ENCODE measurements at places on chromosomes 3 and 15.

DNA sequence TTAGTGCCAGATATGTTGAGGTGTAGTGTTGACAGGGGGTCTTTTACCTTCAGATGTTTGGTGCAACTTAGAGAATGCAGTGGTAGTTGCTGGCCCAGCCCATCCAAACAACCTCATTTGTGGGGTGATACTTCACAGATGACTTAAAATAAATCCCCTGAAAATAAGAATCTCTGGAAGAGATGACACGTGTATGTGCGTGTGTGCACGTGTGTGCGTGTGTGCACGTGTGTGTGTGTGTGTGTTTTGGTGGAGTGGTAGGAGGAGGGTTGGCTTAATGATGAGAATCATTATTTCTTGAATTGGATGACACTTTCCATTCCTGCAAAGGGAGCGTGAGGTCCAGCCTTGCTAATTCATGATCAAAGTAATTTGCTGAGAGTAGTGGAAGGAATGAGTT lies 31.9 kb downstream of the SNRPN start:
- no peak for DNase-seq

GRCh38 chr15:71109130-71109529 lies 6.1 kb upstream of the THSD4 start:
- DNase-seq: no peak

DNA sequence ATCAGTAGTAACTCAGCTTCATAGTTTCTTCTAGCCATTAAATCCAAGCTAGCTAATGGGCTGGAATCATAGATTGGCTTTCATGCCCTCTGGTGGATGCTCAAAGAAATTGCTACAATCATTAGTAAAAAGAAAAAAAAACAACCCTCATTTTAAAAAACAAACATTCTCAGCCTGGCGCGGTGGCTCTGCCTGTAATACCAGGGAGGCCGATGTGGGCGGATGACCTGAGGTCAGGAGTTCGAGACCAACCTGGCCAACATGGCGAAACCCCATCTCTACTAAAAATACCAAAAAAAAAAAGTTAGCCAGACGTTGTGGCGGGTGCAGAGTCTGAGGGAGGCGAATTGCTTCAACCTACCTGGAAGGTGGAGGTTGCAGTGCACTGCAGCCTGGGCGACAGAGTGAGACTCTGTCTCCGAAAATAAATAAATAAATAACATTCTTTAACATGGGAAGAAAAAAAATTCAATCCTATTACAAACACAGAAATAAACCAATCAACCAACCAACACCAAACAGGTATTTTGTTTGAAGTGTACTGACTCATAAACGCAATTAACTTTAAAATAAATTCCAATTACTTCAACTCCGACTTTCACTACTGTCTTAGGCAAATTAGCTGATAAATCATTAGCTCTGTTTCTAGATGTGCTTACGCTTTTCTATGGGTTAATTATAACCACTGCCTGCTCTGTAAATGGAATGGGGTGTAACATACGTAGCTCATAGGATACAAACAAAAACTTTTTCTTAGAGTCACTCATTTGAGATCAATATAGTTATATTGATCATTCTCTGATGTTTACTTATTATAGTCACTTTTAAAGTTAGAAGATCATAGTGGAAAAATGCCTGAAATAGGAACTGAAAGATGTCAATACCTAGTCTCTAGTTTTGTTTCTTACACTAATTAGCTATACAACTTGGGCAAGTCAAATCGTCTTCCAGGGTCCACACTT lies 24.9 kb downstream of the TMEM207 start:
- DNase-seq: no peak

DNA sequence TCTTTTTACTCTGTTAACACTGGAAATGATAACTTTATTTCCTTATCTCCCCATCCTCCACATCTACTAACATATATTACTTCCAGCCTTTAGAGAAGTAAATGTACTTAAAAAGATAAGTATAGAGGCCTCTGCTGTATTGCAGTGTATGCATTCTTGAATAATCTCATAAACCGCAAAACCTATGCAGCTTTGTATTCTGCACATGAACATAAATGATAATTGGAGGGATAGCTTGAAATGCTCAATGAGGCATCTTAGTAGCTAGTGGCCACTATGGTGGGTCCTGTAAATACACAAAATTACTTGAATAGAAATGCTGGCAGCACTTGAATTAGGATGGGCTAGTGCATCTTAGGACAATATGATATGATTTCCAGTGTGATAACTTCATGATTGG lies 77.0 kb downstream of the LYSMD4 start:
- no peak for DNase-seq

GRCh38 chr3:56819016-56819809 lies 17.5 kb upstream of the ARHGEF3 start:
- DNase-seq: no peak

- DNase-seq: no peak
These were observed 2.7 kb downstream of the SLC6A20 start for GRCh38 chr3:45793482-45794176.

- no peak for DNase-seq
These were observed 154.8 kb downstream of the ADAMTS17 start for GRCh38 chr15:100186960-100187359.

GRCh38 chr15:67508407-67508806 lies 12.5 kb upstream of the C15orf61 start:
- no peak for DNase-seq

- DNase-seq: no peak
These were observed 24.7 kb downstream of the PDHB start for GRCh38 chr3:58408906-58409305.

GRCh38 chr15:59296181-59296617 lies 76.5 kb downstream of the MYO1E start:
- no peak for DNase-seq

GRCh38 chr3:17006132-17006852 lies 121.5 kb downstream of the PLCL2 start:
- DNase-seq: no peak

DNA sequence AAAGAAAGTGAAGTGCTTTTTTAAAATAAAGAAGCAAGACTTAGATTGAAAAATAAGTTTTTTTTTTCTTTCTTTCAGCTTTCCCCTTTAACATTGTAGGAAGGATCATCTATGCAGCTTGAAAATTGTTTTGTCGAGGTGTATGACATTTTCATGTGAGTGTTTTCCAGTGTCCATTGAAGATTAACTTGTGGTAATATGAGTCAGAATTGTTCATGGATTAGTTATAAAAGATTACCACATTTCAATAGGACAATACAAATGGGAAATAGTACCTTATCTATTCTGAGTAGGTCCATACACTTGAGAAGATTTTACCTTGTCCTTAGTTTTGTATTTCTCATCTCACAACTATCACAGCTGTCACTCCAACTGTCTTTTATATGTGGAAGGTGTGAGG lies 1234.7 kb downstream of the NSUN3 start:
- DNase-seq: no peak

- no peak for DNase-seq
These were observed 206.6 kb downstream of the UACA start for GRCh38 chr15:70556779-70557178.

GRCh38 chr3:40745381-40746106 lies 220.8 kb downstream of the ZNF621 start:
- no peak for DNase-seq

GRCh38 chr3:94093151-94093550 lies 30.3 kb downstream of the NSUN3 start:
- no peak for DNase-seq

- DNase-seq: no peak
These were observed 226.5 kb upstream of the PROK2 start for GRCh38 chr3:72011485-72011884.

DNA sequence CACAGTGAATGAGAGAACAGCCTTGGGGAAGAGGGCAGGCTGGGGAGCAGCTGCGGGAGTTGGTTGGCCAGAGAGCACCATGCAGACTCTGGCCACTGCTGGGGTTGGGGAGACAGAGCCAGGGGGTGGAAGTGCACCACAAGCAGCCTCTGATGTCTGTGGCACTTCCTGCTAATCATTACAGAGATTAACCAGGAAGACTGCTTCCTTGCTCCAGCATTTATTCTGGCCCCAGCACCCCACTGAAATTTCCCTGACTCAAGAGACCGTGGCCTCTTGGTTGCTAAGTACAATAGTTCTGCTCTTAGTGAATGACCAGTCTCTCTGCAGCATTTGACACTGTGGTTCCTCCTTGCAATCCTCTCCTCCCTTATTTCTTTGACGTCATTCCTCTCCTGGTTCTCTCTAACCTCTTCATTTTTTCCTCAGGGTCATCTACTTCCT lies 266.2 kb upstream of the ROPN1 start:
- no peak for DNase-seq

GRCh38 chr15:73175382-73175781 lies 123.1 kb downstream of the NEO1 start:
- DNase-seq: no peak

GRCh38 chr3:172194702-172195406 lies 155.5 kb downstream of the FNDC3B start:
- no peak for DNase-seq

GRCh38 chr3:28859897-28860296 lies 421.0 kb upstream of the RBMS3 start:
- DNase-seq: no peak

DNA sequence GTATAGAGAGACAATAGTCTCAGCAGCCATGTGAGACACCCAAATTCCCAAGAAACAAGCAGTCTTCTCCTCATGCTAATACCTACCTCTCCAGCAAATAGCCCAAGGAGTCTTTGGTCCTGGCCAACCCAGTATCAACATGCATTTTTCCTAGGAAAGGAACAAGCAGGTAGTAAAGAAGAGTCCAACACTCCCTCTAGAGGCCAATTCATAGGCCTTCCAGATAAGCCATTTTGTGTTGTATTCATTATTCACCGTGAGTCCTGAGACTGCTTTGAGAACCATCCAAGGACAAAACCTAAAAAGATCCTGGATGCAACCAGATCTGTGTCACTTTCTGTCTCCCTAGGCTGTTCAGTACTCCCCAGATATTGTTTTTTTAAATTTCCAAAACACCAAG lies 63.6 kb upstream of the SNTN start:
- DNase-seq: no peak

GRCh38 chr3:130925628-130926027 lies 31.7 kb downstream of the ATP2C1 start:
- DNase-seq: no peak

GRCh38 chr3:34988296-34988695 lies 651.0 kb upstream of the ARPP21 start:
- no peak for DNase-seq

DNA sequence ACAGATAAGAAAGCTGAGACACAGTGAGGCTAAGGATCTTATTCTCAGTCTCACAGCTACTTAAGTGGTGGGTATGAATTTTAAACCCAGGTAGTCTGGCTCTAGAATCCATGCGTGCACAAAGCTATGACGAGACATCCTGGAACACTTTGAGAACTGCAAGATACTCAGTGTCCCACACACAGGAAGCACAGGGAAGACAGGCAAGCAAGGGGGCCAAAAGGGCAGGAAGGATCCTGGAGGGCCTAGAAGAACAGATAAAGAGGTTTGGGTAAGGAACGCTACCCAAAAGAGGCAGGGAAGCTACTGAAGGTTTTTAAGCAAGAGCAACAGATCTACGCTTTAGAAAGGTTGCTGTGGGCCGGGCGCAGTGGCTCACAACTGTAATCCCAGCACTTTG lies 99.1 kb upstream of the HES1 start:
- no peak for DNase-seq

DNA sequence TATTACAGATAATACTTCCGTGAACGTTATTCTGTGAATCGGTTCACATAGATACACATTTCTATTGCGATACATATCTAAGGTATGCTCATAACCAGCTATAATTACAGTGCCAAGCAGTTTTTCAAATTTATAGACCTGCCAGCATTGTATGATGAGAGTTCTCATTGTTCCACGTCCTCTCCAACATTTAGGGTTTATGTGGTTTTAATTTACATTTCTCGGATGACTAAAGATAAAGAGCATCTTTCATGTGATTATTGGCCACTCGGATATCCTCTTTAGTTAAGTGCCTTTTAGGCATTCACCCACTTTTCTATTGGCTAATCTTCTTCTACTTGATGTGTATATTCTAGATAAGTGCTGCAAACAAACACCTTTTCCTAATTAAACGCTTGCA lies 134.7 kb upstream of the CCDC54 start:
- no peak for DNase-seq

GRCh38 chr3:197791892-197792647 lies 1.0 kb downstream of the LRCH3 start:
- peak; percentile 7 for DNase-seq

- no peak for DNase-seq
These were observed 135.0 kb downstream of the LRRK1 start for GRCh38 chr15:101054116-101054515.

DNA sequence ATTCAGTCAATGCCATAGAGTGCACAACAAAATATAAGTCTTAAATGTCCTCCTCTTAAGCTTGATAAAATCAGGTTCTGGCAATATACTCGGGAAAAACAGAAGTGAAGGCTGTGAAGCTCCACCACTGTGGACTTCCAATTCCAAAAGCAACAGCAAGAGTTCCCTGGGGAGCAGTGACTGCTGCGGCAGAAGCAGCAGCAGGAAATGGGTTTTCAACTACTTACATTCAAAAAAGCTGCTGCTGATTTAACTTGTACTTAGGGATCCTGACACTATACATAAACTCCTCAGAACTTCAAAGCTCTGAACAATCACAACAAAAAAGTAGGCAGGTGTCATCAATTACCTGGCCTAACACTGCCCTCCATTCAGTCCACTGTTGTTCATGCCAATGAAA lies 4.7 kb downstream of the CEP152 start:
- no peak for DNase-seq

DNA sequence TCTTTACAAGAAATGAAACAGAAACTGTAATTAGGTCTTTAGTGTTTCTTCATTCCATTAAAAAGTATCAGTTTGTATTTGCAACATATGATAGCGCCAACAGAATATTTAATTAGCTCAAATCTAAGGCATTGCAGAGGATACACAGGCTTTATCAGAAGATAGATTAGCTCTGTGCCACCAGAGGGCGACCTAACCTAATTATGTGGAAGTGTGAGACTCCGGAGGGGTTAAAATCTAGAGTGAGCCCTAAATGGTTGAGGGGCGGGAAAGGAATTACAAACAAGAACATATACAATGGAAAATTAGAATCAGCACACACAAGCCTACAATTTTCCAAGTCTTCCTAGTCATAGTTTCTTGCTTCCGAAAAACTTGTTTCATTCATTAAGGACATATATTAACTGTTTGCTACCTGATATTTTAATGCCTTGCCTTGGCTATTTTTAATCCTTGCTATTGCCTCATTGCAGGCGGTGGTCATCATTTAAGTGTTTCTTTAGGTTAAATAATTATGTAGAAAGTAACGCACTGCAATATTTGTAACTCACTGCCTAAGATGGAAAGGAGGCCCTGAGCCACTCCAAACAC lies 18.0 kb upstream of the RYR3 start:
- DNase-seq: no peak

- no peak for DNase-seq
These were observed 5.9 kb upstream of the EBLN2 start for GRCh38 chr3:73055583-73055982.

GRCh38 chr3:11832981-11833905 lies 13.4 kb downstream of the TAMM41 start:
- no peak for DNase-seq
